ENCODE measurements at places on chromosomes 2 and 18.

- no peak for DNase-seq
Observed at GRCh38 chr2:217402761-217403383, 543.0 kb upstream of the TNP1 start.

DNA sequence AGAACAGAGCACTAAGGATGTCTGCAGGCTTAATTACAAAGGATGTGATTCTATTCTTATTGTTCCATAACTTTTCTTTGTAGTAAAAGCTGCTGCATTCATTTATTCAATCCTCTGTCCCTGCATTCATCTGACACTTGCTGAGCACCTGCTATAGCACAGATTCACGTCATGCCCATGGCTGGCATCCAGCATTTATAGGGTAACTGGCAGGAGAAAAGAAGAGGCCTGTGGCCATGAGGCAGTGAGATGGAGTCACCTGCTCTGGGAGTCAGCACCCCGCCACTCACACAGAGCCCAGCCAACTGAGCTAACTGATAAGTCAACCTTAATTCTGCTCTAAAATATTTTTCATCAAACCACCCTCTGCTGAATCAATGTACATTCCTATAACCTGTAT is 18.3 kb upstream of the CDC42EP3 start:
- DNase-seq: no peak

DNA sequence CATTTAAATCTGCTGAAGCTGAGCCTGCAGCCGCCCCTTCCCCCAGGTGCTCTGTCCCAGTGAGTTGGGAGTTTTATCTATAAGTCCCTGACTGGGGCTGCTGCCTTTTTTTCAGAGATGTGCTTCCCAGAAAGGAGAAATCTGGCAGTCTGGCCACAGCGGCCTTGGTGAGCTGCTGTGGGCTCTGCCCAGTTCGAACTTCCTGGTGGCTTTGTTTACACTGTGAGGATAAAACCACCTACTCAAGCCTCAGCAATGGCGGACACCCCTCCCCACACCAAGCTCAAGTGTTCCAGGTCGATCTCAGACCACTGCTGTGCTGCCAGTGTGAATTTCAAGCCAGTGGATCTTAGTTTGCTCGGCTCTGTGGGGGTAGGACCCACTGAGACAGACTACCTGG is 97.3 kb downstream of the ACAA2 start:
- no peak for DNase-seq

DNA sequence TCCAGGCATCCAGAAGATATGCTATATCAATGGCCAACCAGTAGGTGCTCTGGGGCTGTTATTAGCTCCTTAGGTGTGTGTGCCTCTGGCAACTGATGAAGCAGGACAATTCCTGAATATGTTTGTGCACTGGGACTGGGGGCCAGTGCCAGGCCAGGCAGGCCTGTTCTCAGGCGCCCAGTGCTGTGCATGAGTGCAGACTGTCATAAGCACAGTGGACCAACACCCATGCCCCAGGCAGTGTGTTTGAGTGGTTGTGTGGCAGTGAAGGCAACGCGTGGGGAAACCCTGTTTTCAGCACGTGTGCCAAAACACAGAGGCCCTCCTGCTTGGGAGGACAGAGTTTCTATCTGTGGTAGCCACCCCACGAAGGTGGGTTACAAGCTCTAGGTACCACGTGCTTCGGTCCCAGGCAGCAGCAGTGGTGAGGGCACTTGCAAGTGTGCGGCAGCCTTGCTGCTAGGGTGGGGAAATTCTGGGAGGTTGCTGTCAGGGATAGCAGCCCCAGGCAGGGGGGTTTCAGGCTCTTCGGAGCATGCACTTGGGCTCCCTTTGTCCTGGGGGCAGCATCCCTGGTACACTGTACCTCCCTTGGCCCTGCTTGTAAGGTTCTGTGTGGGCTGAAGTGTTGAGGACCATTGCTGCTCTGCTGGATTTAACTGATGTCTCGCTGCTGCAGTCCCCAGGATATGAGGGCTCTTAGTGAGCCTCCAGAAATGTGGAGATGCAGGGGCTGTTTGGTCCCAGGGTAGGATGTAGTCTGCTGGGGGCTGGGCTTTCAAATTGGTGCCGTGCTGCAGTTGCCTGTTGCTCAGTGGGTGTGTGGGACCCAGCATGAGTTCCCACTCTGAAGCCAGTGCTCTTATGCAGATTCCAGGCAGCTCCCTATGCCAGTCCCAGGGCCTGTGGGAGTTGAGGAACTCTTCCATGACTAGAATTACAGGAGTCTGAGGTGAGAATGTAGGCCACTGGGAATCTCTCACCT is 280.9 kb downstream of the RPRM start:
- no peak for DNase-seq

GRCh38 chr2:24878341-24878740 is 41.7 kb downstream of the ADCY3 start:
- DNase-seq: no peak

DNA sequence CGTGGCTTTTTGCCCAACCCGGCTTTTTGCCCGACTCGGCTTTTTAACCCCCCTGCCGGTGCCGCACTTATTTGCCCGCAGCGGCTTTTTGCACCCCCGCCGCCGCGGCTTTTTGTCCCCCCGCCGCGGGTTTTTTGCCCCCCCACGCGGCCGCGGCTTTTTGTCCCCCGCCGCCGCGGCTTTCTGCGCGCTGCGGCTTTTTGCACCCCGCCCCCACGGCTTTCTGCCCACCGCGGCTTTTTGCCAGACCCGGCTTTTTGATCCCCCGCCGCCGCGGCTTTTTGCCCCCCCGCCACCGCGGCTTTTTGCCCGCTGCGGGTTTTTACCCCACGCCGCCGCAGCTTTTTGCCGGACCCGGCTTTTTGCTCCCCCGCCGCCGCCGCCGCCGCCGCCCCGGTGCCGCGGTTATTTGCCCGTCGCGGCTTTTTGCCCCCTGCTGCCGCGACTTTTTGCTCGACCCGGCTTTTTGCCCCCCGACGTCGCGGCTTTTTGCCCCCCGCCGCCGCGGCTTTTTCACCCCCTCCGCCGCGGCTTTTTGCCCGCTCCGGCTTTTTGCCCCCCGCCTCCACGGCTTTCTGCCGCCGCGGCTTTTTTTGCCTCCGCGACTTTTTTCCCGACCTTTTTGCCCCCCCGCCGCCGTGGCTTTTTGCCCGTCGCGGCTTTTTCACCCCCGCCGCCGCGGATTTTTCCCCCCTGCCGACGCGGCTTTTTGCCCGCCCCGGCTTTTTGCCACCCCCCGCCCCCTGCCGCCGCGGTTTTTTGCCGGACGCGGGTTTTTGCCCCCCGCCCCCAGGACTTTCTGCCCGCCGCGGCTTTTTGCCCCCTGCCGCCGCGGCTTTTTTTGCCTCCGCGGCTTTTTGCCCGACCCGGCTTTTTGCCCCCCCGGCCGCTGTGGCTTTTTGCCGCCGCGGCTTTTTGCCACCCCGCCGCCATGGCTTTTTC is 2786.5 kb downstream of the RPIA start:
- no peak for DNase-seq

- DNase-seq: no peak
Observed at GRCh38 chr2:216108310-216108966, 710 bp upstream of the XRCC5 start.

DNA sequence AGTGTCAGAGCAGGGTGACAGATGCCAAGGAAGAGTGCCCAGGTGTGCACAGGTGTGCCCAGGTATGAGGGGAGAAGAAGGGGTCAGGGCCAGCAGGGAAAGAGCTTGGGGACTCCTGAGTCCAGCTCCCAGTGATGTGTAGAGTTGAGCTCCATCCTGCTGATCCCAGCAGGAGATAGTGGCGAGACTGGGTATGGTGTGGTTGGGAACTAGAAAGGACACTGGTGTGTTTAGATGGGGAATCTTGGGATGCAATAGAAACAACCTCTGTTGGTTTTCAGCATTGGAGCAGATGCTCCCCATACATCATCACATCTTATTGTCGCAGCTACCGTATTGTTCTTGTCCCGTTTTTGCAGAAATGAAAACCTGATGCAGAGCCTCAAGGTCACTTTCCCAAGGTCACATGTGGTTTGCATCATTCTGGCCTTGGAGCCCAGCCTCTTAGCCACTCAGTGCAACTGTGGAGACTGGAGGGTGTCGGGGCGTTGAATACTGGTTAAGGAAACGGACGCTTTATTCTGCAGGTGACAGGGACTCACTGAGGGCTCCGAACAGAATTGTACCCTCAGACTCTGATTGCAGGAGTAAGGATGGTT is 166.7 kb downstream of the AGAP1 start:
- DNase-seq: no peak

GRCh38 chr18:35343488-35343935 is 708 bp downstream of the ZNF24 start:
- no peak for DNase-seq

- DNase-seq: no peak
Observed at GRCh38 chr2:59986511-59986910, 566.9 kb downstream of the BCL11A start.

GRCh38 chr2:203693242-203693879 is 13.1 kb upstream of the CD28 start:
- DNase-seq: no peak

DNA sequence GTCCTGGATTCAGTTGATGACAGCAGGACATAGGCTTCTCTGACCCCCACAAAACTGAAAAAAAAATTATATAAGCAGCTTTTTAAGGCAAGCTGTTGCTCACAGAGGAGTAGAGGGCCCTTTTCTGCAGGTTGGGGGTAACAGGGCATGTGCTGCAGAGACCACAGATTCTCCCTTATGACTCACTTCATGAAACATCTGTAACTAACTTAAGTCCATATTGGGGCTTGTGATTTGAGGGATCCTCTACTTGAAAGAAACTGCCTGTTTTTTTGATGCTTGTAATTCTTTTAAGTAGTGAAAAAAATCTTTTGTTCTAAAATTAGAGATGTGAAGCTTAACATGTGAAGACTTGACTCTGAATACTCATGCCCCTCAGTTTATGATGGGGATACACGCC is 33.4 kb downstream of the XRCC5 start:
- peak; percentile 83 for DNase-seq

- no peak for DNase-seq
Observed at GRCh38 chr2:108167699-108168098, 72.1 kb upstream of the SULT1C3 start.

- no peak for DNase-seq
Observed at GRCh38 chr2:69964353-69964841, 3.0 kb upstream of the ASPRV1 start.

- DNase-seq: peak; percentile 26
Observed at GRCh38 chr18:63511285-63511684, 30.9 kb upstream of the SERPINB12 start.

- DNase-seq: no peak
Observed at GRCh38 chr2:1702186-1702565, 42.1 kb downstream of the PXDN start.

- no peak for DNase-seq
Observed at GRCh38 chr2:105784589-105784988, 39.9 kb downstream of the NCK2 start.

GRCh38 chr18:5961828-5962150 is 66.5 kb upstream of the TMEM200C start:
- no peak for DNase-seq

- DNase-seq: no peak
Observed at GRCh38 chr2:129768036-129768386, 211.5 kb upstream of the RAB6C start.

- DNase-seq: no peak
Observed at GRCh38 chr2:2000018-2000723, 255.9 kb upstream of the PXDN start.

DNA sequence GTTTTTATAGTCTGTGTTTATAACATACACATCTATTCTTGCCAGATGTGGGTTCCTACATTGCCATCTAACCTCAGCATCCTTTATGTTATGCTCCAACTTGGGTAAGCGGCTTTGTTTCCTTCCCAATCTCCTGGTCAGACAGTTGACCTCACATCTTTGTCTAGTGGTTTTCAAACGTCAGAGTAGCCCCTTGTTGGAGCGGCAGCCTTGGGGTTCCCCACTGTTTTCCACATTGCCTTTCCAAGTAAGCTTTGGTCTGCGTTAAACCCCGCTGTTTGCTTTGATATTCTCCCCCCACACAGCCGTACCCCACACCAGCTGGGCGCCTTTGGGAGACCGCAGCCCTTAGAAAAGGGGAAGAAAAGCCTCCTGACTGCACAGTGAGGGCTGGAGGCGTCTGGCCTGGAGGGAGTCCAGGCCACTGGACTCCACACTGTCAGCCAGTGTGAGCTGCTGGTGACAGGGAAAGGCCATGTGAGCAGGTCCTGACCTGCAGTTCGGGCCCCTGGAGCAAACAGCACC is 83.3 kb downstream of the MALT1 start:
- no peak for DNase-seq

DNA sequence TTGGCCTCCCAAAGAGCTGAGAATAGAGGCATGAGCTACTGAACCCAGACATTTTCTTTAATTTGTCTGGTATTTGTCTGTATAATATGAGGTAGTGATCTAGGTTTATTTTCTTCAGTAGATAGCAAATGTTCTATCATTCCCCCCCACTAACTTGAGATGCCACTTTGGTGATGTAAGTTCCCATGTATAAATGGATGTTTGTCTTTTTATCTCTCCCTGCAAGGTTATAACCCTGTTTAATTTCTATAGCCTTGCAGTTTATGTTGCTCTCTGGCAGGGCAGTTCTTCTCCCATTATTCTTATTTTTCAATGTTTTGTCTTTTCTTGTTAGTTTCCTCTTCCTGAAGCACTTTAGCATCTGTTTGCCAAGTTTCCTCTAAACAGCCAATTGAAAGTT is 39.1 kb upstream of the MAP4K4 start:
- no peak for DNase-seq
